ENCODE measurements at places on chromosomes 2 and 18.

DNA sequence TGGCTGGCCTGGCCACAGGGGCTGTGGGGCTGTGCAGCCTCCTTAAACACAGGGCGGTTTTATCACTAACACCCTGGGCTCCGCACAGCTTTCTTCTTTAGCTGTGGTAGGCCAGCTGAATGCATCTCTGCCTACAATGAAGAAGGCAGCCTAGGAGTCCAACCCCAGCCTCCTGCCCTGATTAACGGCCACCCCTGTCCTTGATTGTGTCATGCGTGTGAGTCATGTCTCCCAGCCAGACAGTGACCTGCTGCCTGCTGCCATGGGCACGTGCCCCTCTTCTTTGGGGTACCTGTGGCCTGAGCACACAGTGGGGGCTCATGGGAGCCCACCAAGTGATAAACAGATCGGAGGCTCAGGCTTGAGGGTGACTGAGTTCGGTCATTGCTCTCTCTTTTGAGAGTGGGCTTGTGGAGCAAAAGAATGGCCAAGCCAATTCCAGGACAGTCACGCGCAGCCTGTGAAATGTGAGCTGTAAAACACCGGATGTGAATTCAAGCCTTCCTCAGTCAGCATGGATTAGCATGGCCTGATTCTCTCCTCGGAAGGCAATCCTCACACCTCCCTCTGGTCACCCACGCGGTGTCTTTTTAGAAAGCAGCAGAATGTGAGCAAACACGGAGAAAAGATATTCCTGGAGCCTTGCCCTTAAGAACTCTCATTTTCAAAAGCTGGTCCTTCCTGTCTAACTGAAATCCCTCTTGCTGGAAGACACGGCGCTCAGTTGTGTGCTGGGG is 144.1 kb downstream of the CELF4 start:
- DNase-seq = no peak

DNA sequence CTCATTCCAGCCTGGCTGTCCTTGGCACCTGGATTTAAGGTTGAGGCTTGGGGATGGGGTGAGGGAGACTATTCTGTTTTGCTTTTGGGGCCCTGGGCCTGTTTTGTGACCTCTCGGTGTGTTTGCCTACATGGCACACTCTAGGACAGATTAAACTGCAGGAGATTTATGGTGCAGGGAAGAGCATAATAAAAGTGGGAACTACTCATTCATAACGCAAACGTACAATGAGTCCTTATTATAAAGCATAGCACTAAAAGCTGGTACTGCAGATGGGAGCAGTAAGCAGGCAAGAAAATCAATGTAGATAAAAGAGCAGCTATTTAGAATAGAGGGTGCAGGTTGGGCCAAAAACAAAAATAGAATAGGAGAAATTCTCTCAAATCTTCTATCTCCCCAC is 238.4 kb downstream of the ACTR3 start:
- no peak for DNase-seq

DNA sequence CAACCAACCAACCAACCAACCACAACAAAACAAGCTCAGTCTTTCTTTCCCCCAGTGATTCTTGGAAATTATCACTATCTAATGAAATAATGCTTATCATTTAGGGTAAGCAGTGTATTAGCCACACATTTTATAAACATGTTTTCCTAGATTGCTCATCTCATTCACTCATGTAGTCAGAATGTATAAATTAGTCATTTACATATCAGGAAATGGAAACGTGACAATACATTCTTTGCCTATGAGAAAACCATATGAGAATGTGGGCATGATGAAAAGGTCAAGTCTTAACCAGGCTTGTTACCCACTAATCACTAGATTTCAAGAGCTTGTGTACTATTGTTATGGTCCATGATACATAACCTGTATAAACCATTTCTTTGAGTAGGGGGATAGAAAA is 1583.4 kb upstream of the PIK3C3 start:
- DNase-seq = no peak

DNA sequence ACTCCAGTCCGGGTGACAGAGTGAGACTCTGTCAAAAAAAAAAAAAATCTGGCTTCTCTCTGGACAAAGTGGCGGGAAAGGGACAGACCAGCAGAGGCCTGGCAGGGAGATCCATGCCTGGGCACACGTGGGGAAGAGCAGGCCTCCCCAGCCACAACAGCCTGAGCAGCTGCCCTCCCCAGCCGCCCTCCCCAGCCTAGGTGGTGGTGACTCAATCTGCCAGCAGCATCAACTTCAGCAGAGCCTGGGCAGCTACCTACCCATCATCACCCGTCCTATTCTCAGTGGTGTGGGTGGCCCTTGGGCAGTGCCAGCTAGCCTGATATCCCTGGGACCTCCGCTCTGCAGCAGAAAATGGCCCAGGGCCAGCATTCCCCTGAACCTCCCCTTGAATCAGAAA is 612.4 kb downstream of the FBXO15 start:
- no peak for DNase-seq

DNA sequence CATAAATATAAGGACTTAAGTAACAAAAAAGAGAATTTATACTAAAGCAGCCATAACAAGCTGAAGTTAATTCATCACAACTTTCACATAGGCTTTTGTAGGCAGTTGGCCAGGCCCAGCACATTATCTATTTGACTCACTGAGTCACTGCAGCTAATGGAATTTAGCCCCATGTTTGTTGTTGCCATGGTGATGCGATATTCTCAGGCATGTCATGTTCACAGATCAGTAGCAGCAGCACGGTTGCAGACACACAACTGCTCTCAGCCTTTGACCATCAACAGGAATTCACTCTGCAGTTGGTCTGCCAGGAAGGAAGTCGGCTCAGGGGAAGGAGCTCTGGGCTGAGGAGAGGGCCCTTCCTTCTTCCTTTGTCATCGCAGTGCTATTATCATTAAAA is 639.8 kb downstream of the TMEM182 start:
- no peak for DNase-seq

DNA sequence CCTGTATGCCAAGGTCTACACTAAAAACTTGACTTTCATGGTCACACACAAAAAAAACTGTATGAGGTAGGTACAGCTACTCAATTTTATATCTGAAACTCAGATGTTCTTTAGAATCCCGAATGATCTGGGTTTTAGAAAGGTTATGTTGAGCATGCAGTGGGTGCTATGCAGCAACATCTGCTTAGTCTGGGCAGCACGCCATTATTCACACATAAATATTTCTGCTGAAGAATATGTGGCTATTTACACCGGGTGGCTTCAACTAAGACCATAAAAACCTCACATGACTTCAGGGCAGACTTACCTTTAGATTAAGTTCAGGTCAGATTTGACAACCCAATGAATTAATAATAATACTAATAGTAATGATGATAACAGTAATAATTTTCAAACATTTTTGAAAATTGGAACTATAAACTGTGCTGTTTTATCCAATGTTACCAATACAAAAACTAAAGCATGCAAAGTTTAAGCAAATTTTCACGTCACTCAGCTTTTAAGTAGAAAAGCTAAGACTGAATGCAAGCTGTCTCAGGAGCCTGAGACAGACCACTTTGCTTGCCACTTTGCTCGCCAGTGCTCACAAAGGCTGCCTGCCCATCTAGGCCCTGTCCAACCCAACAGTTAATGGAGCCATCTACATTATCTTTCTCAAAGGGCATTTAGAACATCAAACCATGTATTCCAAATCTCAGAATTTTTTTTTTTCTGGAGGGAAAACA is 292.0 kb downstream of the CNTNAP5 start:
- DNase-seq = no peak

- DNase-seq = no peak
Measured at GRCh38 chr2:29776406-29776805, 145.0 kb downstream of the ALK start.

GRCh38 chr18:56662502-56662901 is 11.3 kb downstream of the WDR7 start:
- no peak for DNase-seq

GRCh38 chr2:145038041-145038525 is 518.2 kb upstream of the ZEB2 start:
- DNase-seq = no peak

DNA sequence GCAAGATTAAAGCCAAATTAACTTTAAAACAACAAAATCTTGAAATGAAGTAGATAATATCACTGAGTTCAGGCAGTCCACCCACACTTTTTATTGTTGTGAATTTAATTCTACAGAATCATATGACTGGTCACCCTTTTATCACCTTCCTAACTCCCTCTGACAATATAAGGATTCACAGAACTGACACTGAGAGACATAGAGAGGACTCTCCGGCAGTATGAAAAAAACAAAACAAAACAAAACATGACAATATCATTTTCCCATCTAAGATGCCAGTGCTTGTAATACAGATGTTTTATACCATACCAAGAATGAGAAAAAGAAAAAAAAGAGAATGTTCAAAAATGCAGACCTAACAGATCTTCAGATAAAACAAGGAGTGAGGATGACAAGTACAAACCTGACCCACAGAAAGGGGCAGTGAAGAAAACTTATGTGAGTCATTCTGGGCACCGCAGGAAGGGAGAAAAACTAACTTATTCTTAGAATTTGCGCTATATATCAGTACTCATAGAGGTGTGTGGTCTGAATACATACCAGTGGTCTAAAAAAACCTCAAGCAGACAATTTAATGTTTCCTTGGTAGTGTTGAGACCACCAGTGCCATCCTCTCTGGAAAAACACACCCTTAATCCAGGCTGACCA is 136.6 kb downstream of the ZAP70 start:
- DNase-seq = no peak

DNA sequence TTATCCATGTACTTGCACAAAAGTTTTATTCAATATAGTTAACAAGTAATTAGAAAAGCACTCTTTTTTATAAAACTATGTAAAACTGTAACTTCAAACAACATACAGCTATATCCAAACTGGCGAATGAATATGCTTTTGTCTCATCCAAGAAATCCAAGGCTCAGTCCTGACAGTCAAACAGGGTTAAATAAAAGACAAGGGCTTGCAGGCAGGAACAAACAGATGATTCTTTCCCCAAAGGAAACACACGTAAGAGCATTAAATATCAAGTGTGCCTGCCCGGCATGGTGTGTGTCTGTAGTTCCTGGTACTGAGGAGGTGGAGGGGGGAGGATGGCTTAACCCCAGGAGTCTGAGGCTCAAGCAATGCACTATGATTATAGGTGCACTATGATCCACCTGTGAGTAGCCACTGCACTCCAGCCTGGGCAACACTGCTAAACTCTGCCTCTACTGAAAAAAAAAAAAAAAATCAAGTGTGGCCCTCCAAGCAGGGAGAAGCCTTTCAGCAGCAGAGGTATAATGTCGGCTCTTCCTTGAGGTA is 171.3 kb downstream of the DLGAP1 start:
- no peak for DNase-seq

DNA sequence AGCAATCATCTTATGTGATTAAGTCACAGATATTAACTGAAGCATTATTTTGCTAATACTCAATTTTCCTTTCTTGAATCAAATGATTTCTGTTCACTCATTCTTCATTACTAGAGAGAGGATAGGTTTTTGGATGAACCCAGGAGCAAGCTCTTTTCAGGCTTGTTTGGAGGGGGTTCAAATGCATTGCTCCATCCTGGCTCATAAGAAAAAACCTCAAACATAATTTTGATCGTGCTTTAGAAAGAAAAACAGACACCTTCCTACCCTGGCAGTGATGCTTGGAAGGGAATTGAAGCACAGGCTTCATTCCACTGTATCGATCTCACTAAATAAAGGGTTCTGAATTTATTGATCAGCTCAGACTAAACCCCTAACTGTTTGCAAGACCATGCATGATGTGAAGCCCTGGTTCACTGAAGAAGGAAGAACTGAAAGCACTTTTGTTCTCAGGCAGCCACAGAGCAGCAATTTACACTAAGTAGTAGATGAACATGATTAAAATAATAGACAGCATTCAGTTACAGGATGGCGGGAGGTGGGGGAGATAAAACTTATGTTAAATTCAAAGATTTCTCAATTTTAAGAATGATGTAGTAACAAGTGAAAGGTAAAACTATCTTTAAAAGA is 53.4 kb downstream of the CDH2 start:
- no peak for DNase-seq

- DNase-seq = no peak
Measured at GRCh38 chr2:24894750-24895149, 25.3 kb downstream of the ADCY3 start.

- no peak for DNase-seq
Measured at GRCh38 chr2:241280291-241280690, 35.2 kb downstream of the HDLBP start.

GRCh38 chr18:36672437-36673344 is 156.1 kb downstream of the TPGS2 start:
- no peak for DNase-seq

DNA sequence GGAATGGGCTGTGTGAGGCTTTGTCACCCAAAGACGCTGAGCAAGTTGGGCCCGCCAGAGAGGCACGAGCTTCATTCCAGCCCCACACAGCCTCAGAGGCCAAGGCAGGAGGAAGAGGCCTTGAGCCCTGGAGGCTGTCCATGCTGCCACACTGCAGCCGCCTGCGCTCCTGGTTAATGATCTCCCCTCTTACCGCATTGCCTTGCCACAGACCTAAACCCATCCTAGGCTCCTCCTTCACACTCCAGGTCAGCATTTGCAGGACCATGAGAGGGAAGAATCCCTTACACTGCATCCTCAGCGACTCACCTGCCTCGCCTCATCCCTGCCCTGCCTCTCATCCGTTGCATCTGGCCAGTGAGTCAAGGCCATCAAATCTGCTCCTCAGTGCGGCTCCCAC is 24.6 kb downstream of the KIF3C start:
- no peak for DNase-seq

DNA sequence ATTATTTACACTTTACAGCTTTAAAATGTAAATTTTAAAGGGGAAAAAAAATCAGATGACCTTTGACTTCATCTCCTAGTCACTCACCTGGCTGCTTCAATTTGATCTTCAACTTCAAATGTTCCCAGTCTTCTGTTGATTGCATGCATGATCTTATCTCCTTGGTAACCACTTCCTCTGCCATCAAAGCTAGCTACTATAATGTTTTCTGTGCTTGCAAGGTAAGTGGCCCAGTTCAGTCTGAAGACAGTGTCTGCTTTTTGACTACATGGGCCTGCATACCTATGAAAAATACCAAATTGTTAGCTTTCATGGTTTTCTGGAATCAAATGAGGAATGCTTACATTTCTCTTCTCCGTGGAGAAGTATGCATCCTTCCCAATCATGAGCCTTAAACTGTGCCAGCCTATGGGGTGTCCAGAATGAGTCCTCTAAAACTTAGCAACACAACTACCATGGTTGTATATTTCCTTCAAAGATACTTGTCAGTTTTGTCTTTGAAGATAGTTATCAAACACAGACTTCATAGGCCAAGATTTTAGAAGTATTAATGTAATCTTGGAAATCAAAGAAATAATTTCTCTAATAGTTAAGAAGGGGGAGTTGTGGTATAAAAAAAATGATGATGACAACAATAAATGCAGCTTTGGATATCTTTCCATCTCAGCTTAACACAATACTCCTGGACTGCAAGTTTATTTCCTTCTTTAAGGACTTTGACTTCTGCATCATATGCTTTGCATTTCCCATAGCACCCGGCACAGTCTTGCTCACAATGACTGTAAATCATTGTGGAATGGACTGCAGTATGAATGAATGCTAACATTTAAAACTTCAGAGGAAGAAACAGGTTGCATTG is 62.1 kb downstream of the DPP4 start:
- DNase-seq = peak; percentile 7

Measured in stimulated activated CD4-positive, alpha-beta T cell treated with anti-CD3 and anti-CD28 coated beads, TNF-alpha, amount 100 ng/mL, for 1 hour (primary cell).